Regular cardiac myocyte (primary cell): ENCODE measurements at places on chromosomes 7 and 10. TPM values are rescaled to one million over a fixed set of nuclear protein-coding genes. Genes with fewer than 3 reads are reported as not detected.

TMEM236 gene
- under 0.01 TPM in 2 replicates for total RNA-seq

CTAGE4 gene
- total RNA-seq: 0.19 and 0.28 TPM in 2 replicates

FAM25C gene
- not detected in 2 replicates for total RNA-seq

MBLAC1 gene
- 2.5 and 4.2 TPM in 2 replicates for total RNA-seq

HOXA10 gene
- not detected in 2 replicates for total RNA-seq

ASB4 gene
- not detected in 2 replicates for total RNA-seq

SRRM3 gene
- 0.38 and 0.56 TPM in 2 replicates for total RNA-seq

CDK6 gene
- total RNA-seq: 38.3 and 38.9 TPM in 2 replicates

ARMC3 gene
- not detected in 2 replicates for total RNA-seq

TCERG1L gene
- not detected in 2 replicates for total RNA-seq

BET1 gene
- 38.2 and 84.0 TPM in 2 replicates for total RNA-seq

DLX6 gene
- not detected in 2 replicates for total RNA-seq

POMZP3 gene
- total RNA-seq: 0.56 and 5.2 TPM in 2 replicates

CALHM3 gene
- not detected in 2 replicates for total RNA-seq

TDRD1 gene
- 1.9 and 5.1 TPM in 2 replicates for total RNA-seq

GPR85 gene
- total RNA-seq: 0.56 and 0.58 TPM in 2 replicates

CAV2 gene
- 214 and 229 TPM in 2 replicates for total RNA-seq

CEP55 gene
- total RNA-seq: 8.7 and 74.0 TPM in 2 replicates

VSTM4 gene
- 0.77 and 4.5 TPM in 2 replicates for total RNA-seq

KCP gene
- 0.19 and 1.4 TPM in 2 replicates for total RNA-seq

ALOX5 gene
- total RNA-seq: 0.19 and 0.28 TPM in 2 replicates

CNPY1 gene
- total RNA-seq: not detected in 2 replicates

PLCE1 gene
- total RNA-seq: 1.2 and 1.4 TPM in 2 replicates

OPN4 gene
- not detected in 2 replicates for total RNA-seq

CYP3A7 gene
- not detected in 2 replicates for total RNA-seq

NEBL gene
- 0.19 and 1.1 TPM in 2 replicates for total RNA-seq

NYAP1 gene
- 0.19 and 0.85 TPM in 2 replicates for total RNA-seq

CYP26A1 gene
- 0.19 TPM in 1 of 2 replicates, not detected in the other for total RNA-seq

FKBP6 gene
- not detected in 2 replicates for total RNA-seq

HOXA1 gene
- total RNA-seq: not detected in 2 replicates

FOXL3 gene
- not detected in 2 replicates for total RNA-seq

BAIAP2L1 gene
- total RNA-seq: 2.7 and 3.1 TPM in 2 replicates

ACTL6B gene
- total RNA-seq: not detected in 2 replicates

ATRNL1 gene
- total RNA-seq: 0.58 and 1.4 TPM in 2 replicates

FAM131B gene
- 1.2 and 3.1 TPM in 2 replicates for total RNA-seq

HHEX gene
- 1.7 and 7.1 TPM in 2 replicates for total RNA-seq

LAMB1 gene
- total RNA-seq: 348 and 539 TPM in 2 replicates

IDI2 gene
- total RNA-seq: 0.28 TPM in 1 of 2 replicates, not detected in the other

ADAMTS14 gene
- total RNA-seq: 1.9 and 4.2 TPM in 2 replicates

LIPM gene
- not detected in 2 replicates for total RNA-seq

SFTPA1 gene
- not detected in 2 replicates for total RNA-seq

METTL27 gene
- total RNA-seq: 9.9 and 11.5 TPM in 2 replicates

IFT22 gene
- total RNA-seq: 20.7 and 22.0 TPM in 2 replicates

ACSM6 gene
- total RNA-seq: not detected in 2 replicates

ARL4A gene
- total RNA-seq: 9.3 and 15.9 TPM in 2 replicates

PNLIPRP3 gene
- not detected in 2 replicates for total RNA-seq

EBLN1 gene
- not detected in 2 replicates for total RNA-seq

SPDYE9 gene
- not detected in 2 replicates for total RNA-seq

SH2D4B gene
- under 0.01 TPM in 2 replicates for total RNA-seq

CDHR3 gene
- 2.5 and 2.8 TPM in 2 replicates for total RNA-seq
